ENCODE measurements at places on chromosomes 7 and 10. TPM values are rescaled to one million over a fixed set of nuclear protein-coding genes. Genes with fewer than 3 reads are reported as not detected.

Gene TECTB
- total RNA-seq, result not detected

Gene ANKRD30A
- not detected for total RNA-seq

Gene TUBAL3
- total RNA-seq, result 1.5 TPM

Gene MRPS24
- 214 TPM for total RNA-seq

Gene CBX3
- 96.3 TPM for total RNA-seq

Gene ERVW-1
- total RNA-seq, result not detected

Gene TES
- total RNA-seq, result 128 TPM

Gene OGA
- total RNA-seq, result 40.7 TPM

Gene CASD1
- 6.5 TPM for total RNA-seq

Gene PAX4
- not detected for total RNA-seq

Gene AOAH
- not detected for total RNA-seq

Gene ZNF488
- total RNA-seq, result 0.39 TPM

Gene UBE2H
- total RNA-seq, result 63.5 TPM

Gene MOGAT3
- not detected for total RNA-seq

Gene CCDC172
- total RNA-seq, result not detected

Gene PRSS37
- not detected for total RNA-seq

Gene HMX2
- not detected for total RNA-seq

Gene PRSS58
- total RNA-seq, result not detected

Gene TRPV5
- not detected for total RNA-seq

Gene CCL26
- not detected for total RNA-seq

Gene PRTFDC1
- total RNA-seq, result 4.1 TPM

Gene DPY19L1
- 14.8 TPM for total RNA-seq

Gene METTL27
- total RNA-seq, result 3.2 TPM

Gene FAM237B
- total RNA-seq, result not detected

Gene PGAM2
- total RNA-seq, result not detected

Gene ADAM22
- total RNA-seq, result not detected

Gene CTAGE4
- 0.46 TPM for total RNA-seq

Gene GJD4
- not detected for total RNA-seq

Gene PVRIG
- not detected for total RNA-seq

Gene KAZALD1
- total RNA-seq, result 0.23 TPM

Gene PRR15
- 6.3 TPM for total RNA-seq
